ENCODE measurements at places on chromosomes 16 and 17.

- DNase-seq = no peak
Observed at GRCh38 chr17:65095465-65095864, 38.9 kb upstream of the GNA13 start.

GRCh38 chr17:6534846-6535514 lies 21.4 kb downstream of the PITPNM3 start:
- DNase-seq = no peak

DNA sequence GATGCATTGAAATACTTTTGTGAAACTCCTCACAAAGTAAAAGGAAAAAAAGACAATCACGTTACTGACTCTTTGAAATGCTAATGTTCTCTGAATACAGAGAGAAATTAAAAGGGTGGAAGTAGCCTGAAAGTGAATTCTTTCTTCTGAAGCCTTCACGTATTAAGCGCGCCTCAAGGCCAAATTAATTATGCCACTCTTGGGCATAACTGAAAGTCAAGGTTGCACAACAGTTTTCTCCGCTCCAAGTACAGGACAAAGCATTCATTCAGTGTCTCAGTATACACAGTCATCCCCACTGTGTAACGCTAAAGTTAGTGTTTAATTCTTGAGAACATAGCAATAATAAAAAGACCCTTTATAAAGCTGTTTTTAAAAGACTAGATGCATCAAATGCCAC lies 21.5 kb downstream of the PARN start:
- DNase-seq = no peak

GRCh38 chr16:17222871-17223401 lies 247.8 kb downstream of the XYLT1 start:
- DNase-seq = no peak

GRCh38 chr17:32504166-32504990 lies 17.6 kb downstream of the CDK5R1 start:
- no peak for DNase-seq

DNA sequence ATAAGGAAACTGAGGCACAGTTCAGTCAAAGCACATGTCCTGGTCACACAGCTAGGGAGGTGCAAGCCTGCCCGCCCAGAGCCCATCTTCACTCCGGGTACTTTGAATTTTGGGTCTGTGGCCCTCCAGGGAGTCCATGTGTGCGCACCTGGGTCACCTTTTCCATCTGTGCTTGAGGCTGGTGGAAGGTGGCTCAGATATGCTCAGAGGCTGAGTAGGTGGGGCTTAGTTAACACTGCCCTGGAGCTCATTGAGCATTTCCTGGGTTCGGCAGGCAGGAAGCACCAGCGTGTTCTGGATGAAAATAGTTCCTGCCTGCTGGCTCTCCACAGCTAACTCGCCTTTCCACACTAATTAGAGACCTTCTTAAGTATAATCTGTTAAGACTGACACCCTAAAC lies 19.2 kb downstream of the FAM234A start:
- no peak for DNase-seq

- DNase-seq = no peak
Observed at GRCh38 chr16:49857423-49858181, 1.7 kb upstream of the ZNF423 start.

GRCh38 chr17:50183421-50183994 lies 17.7 kb downstream of the SGCA start:
- no peak for DNase-seq

DNA sequence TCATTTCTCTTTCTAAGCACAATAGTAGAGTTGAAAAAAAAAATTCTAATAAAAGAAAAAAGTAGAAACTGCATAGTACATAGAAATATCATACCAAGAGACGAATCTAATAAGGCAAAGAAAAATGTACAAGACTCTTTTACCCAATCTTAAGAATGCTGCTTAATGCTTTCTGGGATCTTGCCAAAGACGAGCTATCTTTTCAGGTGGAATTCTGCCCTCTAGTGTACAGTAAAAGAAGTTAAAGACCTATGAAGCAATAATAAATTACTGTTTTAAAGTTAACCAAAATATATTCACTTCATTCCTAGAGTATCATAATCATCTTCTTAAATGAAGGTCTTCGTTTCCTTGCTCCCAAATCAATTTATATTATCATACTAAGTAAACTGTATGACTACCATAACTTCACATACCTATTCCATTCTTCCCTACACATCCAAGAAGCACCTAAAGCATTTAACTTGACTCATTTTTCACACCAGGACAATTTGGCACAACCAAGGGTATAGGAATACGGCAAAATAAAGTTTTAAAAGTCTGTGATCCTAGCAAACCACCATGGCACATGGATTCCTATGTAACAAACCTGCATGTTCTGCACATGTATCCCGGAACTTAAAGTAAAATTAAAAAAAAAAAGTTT lies 47.7 kb downstream of the CFDP1 start:
- DNase-seq = peak; percentile 69

- no peak for DNase-seq
Observed at GRCh38 chr17:77083531-77083930, 57.2 kb upstream of the SEC14L1 start.

- DNase-seq = no peak
Observed at GRCh38 chr16:86778978-86779377, 200.6 kb downstream of the FOXL1 start.

DNA sequence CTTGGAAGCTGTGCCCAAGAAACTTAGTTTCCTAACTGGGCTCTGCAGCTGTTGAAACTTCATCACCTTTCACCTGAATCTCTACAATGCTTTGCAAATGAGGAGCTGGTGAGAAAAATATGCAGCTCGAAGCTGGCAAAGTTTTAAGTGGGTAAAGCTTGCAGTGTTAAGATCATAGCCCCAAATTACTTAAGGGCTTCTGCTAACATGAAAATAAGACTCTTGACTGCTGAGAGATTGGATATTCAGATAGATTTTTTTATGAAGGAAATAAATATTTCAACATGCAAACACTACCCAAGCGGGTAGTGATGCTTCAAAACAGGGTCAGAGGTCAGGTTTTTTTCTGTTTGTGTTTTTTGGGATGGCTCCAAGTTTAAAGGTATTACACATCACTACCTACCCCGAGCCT lies 278.7 kb downstream of the FTO start:
- DNase-seq = no peak

GRCh38 chr17:27888945-27889344 lies 4.2 kb downstream of the LYRM9 start:
- DNase-seq = no peak

DNA sequence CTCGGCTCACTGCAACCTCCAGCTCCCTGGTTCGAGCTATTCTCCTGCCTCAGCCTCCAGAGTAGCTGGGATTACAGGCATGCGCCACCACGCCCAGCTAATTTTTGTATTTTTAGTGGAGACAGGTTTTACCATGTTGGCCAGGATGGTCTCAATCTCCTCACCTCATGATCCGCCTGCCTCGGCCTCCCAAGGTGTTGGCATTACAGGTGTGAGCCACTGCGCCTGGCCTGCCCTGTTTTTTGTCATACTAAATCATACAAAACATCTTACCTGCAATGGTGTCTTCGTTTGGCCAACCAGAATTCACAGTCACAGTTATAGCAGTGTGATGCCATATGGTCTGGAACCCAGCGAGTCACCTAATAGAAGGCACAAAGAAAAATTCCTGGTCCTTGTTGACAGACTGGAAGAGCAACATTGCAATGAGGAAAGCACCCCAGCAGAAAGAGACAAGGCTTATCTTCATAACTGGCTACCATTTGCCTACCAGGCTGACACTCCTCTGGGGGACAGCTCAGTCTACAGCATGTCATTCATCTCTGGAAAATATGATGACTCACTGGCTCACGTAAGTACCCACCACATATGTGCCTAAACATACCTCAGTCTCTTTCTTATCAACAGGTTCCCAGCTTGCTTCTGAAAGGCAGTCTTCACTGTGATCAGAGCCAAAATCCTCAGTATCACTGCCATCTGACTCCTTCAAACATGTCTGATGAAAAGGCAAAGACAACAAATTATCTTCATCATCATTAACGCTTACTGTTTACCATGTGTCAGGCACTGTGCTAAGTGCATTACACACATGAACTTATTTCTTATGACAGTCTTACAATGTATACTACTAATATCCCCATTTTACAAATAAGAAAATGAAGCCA lies 4.3 kb upstream of the HSF5 start:
- no peak for DNase-seq

DNA sequence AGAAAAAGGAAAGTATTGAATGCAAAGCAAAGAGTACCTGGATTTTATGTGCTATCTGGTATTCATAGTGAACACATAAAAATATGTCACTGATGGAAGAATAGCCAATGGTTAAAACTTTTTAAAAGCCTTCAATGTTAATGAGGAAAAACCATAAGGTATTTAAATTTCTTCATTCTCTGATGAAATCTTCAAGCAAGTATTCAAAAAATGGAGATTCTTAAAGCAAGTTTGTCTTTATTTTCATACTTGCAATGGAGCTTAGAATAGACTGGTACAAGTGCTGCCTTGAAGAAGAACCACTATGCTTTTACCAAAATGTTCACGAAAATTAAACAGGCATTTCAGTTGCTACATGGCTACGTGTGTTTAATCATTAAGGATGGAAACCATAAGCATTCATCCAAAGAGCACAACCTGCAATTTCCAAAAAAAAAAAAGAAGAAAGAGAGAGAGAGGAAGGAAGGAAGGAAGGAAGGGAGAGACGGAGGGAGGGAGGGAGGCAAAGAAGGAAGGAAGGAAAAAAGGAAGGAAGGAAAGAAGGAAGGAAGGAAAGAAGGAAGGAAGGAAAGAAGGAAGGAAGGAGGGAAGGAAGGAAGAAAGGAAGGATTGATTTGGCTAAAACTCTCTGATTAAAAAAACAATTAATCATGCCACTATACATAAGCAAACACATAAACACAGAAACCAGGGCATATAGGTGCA lies 17.6 kb downstream of the HS3ST3A1 start:
- DNase-seq = no peak

DNA sequence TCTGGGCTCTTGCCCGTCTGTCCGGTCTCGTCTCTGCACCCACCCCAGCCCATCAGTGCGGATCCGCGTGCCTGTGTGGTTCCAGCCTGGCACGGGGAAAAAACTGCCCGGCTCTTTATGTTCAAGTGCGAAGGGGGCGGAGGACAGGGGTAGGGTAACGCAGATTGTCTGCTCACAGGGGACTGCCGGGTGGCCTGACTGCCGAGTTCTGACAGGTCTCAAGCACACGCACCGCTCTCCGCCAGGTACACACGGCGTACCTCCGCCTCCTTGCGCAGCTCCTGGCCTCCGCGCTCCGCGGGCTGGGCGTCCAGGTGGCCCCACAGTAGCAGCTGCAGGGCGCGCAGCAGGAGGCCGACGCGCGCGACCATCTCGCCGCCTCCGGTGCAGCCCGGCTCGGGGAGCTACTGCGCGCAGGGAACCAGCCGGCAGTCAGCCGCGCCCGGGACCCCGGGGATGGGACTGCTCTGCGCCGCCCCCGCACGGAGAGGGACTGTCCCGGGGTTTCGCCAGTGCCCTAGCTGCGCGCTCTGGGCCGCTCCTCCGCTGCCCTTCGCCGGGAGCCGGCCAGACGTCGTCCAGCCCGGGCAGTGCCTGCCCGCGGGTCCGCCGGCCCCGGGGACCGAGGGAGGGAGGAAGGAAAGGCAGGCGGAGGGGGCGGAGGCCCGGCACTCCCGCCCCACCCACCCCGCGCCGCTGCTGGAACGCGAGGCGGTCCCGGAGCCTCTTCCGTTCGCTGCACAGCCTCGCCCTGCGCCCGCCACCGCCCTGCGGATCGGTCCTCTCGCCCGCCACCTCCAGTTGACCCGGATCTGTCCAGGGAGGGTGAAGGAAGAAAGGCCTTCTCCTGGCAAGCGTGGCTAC lies at the start of gene MMP28:
TSS of gene MMP28 (minus strand) at position 635 of the 864 bp plus-strand sequence. CDS start at position 371, 264 bp downstream.
- no peak for DNase-seq

DNA sequence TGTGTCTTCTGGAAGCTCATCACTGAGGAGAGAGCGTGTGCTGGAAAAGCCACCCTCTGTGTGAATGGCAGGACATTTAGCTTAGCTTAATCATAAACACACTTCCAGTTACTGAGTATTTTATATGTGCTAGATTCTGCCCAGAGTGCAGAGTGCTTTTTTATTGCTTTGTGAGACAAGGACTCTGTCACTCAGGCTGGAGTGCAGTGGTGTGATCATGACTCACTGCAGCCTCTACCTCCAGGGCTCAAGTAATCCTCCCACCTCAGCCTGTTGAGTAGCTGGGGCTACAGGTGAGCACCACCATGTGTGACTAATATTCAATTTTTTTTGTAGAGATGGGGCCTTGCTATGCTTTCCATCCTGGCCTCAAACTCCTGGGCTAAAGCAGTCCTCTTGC lies 61.4 kb upstream of the IRX3 start:
- DNase-seq = no peak

DNA sequence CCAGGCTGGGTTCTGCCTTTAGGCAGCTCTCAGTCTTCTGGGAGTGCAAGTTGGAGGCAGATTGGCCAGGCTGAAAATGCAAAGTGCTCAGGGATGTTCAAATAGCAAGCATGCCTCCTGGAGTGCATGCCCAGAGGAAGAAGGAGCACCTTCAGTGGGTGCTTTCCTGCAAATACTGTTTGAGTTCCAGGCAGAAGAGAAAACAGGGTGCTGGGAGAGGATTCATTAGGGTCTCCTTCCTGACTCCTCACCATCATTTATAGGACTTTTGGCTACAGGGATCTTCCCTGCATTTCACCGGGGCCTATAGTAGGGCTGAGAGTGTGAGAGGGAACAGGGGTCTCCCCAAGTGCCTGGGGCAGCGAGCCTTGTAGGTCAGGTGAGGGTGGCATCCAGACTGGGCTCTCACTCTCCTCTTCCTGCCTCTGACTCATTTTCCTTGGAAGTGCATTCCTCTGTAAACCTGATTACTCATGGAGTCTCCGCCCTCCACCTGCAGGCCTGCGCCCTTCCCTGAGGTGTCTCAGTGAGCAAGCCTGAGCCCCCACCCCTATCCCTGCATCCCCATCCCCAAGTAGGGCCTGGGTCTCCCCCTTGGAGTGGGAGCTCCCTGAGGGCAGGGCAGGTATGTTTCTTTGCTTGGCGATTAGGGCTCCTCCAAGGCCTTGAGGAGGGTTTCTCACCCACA lies 17.1 kb upstream of the TNS4 start:
- no peak for DNase-seq

DNA sequence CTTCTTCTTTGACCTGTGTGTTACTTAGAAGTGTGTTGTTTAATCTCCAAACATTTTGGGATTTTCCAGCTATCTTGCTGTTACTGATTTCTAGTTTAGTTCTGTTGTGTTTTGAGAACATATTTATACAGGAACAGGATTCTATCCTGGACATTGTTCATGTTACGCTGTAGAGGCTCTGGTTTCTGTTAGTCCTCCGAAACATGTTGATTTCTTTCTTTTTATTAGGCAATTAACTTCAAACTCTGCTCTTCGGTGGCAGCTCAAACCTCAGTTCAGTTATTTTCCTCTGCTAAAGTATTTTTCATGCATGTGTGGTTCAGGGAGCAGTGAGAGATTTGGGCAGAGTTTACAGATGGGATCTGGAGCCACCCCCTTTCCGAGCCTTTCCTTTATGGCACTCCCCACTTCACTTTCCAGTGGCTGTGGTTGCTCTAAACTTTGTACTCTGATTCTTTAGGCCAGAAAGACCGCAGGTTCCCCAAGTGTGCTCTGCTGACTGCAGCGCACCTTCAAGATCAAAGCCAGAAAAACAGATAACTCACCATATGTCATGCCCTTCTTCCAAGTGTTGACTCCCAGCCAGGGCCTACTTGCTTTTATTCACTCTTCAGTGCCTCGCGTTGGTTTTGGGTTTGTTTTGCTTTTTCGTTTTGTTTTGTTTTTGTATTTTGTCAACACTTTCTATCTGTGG lies 77.6 kb upstream of the KSR1 start:
- no peak for DNase-seq

GRCh38 chr17:78168242-78168902 lies at the start of gene SYNGR2:
SYNGR2 (plus strand) TSS chr17:78168581; CDS start chr17:78168617, 36 bp downstream.
- DNase-seq = no peak

- DNase-seq = no peak
Observed at GRCh38 chr16:12321311-12321842, 344.8 kb downstream of the SNX29 start.

- no peak for DNase-seq
Observed at GRCh38 chr17:34619687-34620217, 40.4 kb downstream of the TMEM132E start.

- DNase-seq = no peak
Observed at GRCh38 chr17:77631307-77631706, 327.2 kb upstream of the TNRC6C start.

Data from smooth muscle cell of the brain vasculature (primary cell).